ENCODE measurements at places on chromosomes 12 and 14.

DNA sequence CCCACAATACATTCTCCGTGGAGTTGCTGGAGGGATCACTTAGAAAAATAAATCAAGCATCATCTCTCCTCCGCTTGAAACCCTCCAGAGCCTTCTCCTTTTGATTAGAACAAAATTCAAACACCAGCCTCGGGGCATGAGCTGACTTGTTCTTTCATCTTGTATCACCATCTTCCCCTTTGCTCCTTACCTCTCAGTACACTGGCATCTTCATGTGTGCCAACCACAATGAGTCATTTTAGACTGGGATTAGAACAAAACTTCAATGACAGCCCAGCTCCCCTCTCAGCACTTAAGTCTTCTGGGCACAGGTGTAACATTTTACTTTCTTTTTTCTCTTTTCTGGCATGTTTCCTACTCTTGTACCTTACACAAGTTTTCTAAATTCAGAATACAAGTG, 1159.2 kb upstream of the TMEM132C start:
- DNase-seq: no peak

DNA sequence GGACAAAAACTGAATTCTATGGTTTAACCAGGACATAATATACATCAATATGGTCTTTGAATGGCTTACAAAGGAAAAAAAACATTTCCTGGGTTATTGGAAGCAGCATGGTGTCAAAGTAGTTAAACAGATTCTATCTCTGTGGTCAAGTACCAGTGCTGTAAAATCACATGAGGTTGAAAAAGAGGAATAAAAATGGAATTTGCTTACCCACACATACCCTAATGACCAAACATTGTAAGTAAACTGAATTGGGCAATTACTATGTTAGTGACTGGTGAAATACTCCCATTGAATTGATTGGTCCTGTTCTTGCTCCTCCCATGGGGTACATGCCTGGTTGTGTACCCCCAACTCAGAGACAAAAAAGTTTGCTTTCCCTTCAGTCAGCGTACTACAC, 19.6 kb downstream of the IFNG start:
- DNase-seq: no peak

- DNase-seq: no peak
These were observed 795.4 kb upstream of the MGAT4C start for GRCh38 chr12:87051621-87052020.

DNA sequence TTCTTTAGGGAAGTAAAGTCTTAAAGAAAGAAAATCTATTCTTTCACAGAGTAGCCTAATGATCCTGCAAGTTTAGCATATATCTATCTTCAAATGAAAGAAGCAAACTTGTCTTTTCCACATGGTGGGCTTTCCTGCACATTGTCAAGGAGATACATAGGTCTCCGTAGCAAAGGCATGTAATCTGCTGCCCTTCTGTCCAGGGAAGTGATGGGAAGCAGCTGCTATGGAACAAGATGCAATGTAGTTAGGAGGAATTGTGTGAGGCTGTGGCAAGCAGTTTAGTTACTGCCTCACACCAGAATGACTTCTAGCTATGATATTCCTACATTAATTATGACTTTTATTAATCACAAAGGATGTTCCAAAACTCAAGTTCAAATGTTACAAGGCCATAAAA, 174.4 kb downstream of the PDZRN4 start:
- DNase-seq: no peak

- no peak for DNase-seq
These were observed 42.4 kb upstream of the CCDC175 start for GRCh38 chr14:59619061-59619460.
